HFFc6 (cell line): ENCODE measurements at places on chromosomes 3 and 15.

GRCh38 chr3:79953591-79954101 is 185.8 kb upstream of the ROBO1 start:
- no peaks in the 10 kb centered on the region for H3K27me3 ChIP-seq
- no peak overlapping the region for H3K4me3 ChIP-seq
- no peak overlapping the region for H3K27ac ChIP-seq
- no peaks in the 10 kb centered on the region; the same call in 1 of the 2 replicates for H3K36me3 ChIP-seq
- DNase-seq, result no peak
- no peaks in the 10 kb centered on the region for H3K4me1 ChIP-seq

DNA sequence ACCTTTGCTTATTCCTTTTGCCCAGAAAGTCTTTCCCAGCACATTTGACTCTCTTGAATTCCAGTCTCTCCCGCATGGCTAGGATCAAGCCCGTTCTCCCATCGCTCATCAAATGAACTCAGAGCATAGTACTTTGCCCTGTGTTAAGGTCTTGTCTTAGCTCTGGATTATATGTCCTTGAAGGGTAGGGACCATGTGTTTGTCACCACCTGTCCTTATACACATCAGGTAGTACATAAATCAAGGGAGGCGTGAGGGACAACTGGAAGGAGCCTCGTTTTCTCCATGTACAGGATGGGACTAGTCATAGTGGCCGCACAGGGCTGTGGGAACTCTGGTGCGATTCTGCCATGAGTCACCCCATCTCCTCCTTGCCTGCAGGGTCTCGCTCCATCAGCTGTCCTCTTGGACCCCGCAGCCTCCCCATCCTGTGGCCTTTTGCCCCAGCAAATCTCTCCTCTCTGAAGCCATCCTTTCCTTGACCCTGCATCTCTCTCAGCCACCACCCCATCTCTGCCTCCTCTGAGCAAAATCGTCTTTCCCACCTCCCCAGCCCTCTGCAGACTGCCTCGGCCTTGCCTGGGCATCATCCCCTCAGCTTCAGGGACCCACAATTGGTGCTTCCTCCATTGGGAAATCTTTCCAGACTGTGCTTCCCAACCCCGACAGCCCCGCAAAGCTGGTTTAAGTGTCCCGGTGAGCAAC is 33.4 kb upstream of the RAB6B start:
- H3K4me3 ChIP-seq, result no peak overlapping the region
- H3K36me3 ChIP-seq, result no peaks in the 10 kb centered on the region
- H3K4me1 ChIP-seq, result peaks cover 14% of the 10 kb centered on the region
- peaks cover 7% of the 10 kb centered on the region for H3K27me3 ChIP-seq

DNA sequence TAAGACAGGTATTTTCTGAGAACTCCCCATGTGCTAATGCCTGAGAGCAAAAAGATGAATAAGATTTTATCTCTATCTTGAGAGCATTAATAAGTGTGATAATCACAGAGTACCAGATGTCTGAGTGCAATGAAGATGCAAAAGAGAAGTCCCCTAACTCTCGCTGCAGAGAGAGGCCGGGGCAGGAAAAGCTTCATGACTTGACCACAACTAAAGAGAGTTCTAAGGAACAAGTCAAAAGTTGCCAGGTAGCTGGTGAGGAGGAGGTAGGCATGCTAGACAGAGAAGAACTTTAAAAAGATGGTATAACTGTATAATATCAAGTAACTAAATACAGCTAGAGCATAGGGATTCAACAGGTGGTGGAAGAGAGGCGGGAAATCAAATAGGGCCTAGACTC is 28.8 kb downstream of the MTMR10 start:
- no peak overlapping the region for H3K4me3 ChIP-seq
- peaks cover 21% of the 10 kb centered on the region for H3K4me1 ChIP-seq
- no peak overlapping the region for H3K27ac ChIP-seq
- no peaks in the 10 kb centered on the region for H3K27me3 ChIP-seq
- no peak for DNase-seq

- no peaks in the 10 kb centered on the region for H3K36me3 ChIP-seq
- no peak for DNase-seq
- H3K27ac ChIP-seq, result no peak overlapping the region
- H3K4me1 ChIP-seq, result peaks cover 11% of the 10 kb centered on the region
- H3K4me3 ChIP-seq, result no peak overlapping the region
- H3K27me3 ChIP-seq, result peaks cover 4% of the 10 kb centered on the region
These were observed 2.6 kb downstream of the SPATA12 start for GRCh38 chr3:57063032-57063431.

DNA sequence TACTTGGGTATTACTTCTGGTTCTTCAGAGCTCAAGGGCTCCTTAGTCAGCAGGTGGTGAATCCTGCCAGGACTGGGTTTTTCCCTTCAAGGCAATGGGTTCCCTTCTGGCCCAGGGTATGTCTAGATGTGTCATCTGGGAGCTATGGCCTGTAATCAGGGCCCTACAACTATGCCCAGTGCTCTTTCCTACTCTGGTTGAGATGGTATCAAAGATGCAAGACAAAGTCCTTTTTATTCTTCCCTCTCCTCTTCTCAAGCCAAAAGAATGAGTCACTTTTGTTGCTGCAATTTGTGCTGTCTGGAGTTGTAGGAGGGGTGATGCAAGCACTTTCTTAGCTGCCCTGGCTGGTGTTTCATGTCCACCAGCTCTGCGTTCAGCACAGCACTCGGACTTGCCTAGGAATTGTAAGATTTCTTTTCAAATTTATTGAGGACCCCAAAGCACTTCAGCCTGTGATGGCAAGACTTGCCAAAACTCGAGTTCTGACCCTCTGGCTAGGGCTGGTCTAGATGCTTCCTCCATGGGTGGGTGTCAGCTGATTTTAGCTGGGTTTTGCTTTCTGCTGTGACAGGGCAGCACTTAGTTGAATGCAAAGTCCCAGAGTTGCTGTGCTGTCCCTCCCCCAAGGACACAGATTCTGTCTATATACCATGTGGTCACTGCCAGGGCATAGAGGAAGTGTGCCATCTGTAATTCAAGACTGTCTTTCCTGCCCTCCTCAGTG is 129.2 kb upstream of the CBLB start:
- no peaks in the 10 kb centered on the region for H3K27me3 ChIP-seq
- peak overlapping the region; percentile 83 for H3K4me3 ChIP-seq

DNA sequence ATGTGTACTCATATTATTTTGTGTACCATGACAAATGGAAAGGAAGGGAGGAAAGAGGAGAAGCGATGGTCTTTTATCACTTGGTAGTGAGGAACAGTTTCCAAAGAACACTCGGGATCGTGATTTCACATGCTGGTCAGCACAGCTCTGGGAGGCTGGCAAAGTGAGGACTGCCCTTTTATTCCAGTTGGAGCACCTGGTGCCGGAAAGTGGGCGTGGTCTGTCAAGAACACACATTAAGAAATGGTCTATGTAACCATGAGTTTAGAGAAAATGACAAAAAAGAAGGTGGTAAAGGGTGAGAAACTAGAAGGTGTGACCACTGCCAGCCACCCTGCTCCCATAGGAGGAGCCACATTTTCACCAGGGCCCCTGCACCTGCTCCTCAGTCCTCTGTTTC is 7.0 kb upstream of the TSEN2 start:
- no peak overlapping the region for H3K4me3 ChIP-seq
- DNase-seq, result no peak
- no peaks in the 10 kb centered on the region for H3K36me3 ChIP-seq

DNA sequence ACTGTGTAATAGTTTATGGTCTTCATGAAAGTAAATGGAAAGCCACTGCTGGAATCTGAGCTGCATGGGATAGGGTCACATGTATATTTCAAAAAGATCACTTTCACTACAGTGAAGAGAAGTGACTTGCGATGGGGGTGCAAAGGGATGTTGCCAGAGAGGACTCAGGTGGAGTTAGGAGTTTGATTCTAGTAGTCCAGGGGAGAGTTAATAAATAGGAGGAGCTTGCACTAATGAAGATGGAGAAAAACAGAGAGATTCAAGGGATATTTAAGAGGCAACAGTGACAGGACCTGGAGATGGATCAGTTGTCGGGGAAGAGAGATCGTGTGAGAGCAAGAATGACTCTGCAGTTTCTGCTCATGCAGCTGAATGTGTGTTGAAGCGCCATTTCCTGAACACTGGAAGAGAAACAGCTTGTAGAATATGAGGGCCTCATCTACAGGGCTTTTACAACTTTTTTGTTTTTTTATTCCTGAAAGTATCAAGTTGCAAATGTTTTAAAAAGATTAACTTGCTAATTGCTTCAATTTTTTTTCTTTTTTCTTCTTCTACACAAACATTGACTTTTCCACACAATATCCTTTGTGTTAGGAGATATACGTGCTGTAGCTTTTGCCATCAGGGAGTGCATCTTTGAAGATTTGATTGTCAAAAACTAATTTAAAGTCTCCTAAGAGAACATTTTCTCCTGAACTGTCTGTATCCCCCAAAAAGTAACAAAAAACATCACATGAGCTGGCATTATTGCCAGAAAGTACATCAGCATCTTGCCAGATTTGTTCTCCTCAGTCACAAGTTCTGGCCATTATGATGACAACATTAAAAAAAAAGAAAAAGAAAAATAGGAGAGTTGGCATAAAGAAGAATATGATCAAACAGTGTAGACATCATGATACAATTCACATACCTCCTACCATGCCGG is 37.5 kb downstream of the SETMAR start:
- no peak for DNase-seq
- no peaks in the 10 kb centered on the region for H3K36me3 ChIP-seq
- peaks cover 2% of the 10 kb centered on the region; the same call in 1 of the 2 replicates for H3K27me3 ChIP-seq
- H3K4me1 ChIP-seq, result peaks cover 17% of the 10 kb centered on the region
- H3K27ac ChIP-seq, result no peak overlapping the region
- no peak overlapping the region for H3K4me3 ChIP-seq

GRCh38 chr3:172513488-172513887 is 9.7 kb downstream of the TNFSF10 start:
- H3K4me3 ChIP-seq, result no peak overlapping the region
- H3K36me3 ChIP-seq, result no peaks in the 10 kb centered on the region
- peaks cover 19% of the 10 kb centered on the region for H3K4me1 ChIP-seq

- peaks cover 9% of the 10 kb centered on the region for H3K4me1 ChIP-seq
- H3K27ac ChIP-seq, result peak overlapping the region; percentile 22
- peaks cover 8% of the 10 kb centered on the region for H3K27me3 ChIP-seq
- peaks cover 7% of the 10 kb centered on the region for H3K36me3 ChIP-seq
These were observed 53.3 kb upstream of the LIPC start for GRCh38 chr15:58378241-58379085.

- peaks cover 21% of the 10 kb centered on the region for H3K36me3 ChIP-seq
- peaks cover 100% of the 10 kb centered on the region for H3K4me1 ChIP-seq
- peaks cover 2% of the 10 kb centered on the region; the same call in 1 of the 2 replicates for H3K27me3 ChIP-seq
- peak overlapping the region; percentile 75 for H3K4me3 ChIP-seq
- peak overlapping the region; percentile 89 for H3K27ac ChIP-seq
These were observed 16.6 kb downstream of the TMOD3 start for GRCh38 chr15:51846066-51846462.

DNA sequence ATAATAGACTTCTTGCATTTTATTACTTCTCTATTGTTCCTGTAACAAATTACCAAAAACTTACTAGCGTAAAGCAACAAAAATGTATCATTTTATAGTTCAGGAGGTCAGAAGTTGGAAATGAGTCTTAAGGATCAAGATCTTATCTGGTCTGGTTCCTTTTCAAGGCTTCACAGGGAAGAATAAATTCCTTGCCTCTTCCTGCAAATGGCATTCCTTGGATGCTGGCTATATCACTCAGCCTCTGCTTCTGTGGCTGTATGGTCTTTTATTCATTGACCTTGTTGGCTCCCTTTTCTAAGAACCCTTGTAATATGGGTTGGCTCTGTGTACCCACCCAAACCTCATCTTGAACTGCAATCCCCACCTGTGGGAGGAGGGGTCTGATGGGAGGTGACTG is 478.4 kb upstream of the THBS1 start:
- peak overlapping the region; percentile 77 for H3K27ac ChIP-seq
- peak; percentile 66 for DNase-seq
- H3K36me3 ChIP-seq, result peaks cover 55% of the 10 kb centered on the region
- H3K4me1 ChIP-seq, result peaks cover 70% of the 10 kb centered on the region
- H3K27me3 ChIP-seq, result no peaks in the 10 kb centered on the region; the same call in 1 of the 2 replicates

DNA sequence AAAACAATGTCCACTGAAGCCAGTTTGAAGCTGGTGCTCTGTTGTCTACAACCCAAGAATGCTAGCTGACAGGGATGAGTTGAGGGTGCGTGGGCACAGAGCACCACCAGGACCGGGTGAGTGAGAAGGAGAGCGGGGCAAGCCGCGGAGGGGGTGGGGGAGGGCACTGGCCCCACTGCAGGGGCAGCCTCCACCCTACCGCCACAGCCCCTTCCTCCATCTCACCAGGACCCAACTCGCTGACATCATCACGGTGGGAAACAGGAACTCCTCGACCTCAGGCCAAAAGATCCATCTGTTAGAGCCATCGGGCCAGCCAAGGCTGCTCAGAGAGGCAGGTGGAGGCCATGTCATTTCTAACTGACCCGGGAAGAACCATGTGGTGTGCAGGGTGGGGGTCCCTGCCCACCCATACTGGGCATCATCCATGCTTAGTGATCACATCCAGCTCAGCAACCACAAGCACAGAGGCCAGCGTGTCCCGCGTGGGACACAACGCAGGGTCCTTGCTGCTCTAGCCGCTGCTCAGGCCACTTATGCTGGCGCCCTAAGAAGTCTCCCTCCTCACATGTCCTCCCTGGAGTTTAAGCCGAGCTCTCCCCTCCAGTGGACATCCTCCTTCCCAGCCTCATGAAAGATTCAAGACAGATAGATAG is 57.6 kb upstream of the GATA2 start:
- H3K36me3 ChIP-seq, result peaks cover 3% of the 10 kb centered on the region; the same call in 1 of the 2 replicates
- no peaks in the 10 kb centered on the region; the same call in none of the 2 replicates for H3K27me3 ChIP-seq

DNA sequence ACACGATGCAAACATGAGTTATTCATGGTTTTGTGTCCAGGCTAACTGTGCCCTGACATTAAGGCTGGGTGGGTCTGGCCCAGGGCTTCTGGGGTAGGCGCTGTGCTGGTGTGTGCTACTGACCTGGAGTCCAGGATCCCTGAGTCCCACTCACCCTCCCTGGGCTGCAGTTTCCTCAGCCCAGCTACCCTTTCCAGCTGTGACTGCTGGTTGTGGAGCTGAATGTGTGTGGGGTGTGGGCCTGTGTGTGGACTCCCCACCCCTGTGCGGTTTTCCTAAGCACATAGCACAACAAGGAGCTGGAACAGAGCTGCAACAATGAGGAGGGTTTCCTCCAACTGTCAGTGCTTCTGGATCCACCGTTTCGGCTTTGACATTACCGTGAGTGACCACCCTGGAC is 38.0 kb downstream of the SMAD3 start:
- H3K4me3 ChIP-seq, result no peak overlapping the region
- DNase-seq, result no peak

DNA sequence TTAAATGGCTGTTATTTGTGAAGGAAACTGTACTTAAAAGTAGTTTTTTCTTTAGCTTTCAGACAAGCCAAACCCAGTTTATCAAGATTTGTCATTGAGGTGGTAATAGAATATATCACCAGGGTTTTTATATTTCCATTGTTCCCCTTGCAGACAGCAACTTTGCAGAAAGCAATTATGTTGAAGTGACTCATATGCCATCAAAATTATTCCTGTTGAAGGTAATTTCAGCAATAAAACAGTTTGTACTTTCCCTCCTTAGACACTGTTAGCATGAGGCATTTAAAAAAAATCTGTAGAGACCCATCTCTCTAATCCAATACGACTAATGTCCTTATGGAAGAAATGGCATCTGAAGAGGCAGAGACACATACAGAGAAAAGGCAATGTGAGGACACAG is 219.0 kb downstream of the NFKBIZ start:
- no peak overlapping the region for H3K4me3 ChIP-seq
- DNase-seq, result no peak
- H3K27ac ChIP-seq, result peak overlapping the region; percentile 76
- H3K4me1 ChIP-seq, result peaks cover 25% of the 10 kb centered on the region
- H3K36me3 ChIP-seq, result no peaks in the 10 kb centered on the region; the same call in 1 of the 2 replicates
